NCI-H82 (cell line): ENCODE measurements at places on chromosomes 16 and 17.

DNA sequence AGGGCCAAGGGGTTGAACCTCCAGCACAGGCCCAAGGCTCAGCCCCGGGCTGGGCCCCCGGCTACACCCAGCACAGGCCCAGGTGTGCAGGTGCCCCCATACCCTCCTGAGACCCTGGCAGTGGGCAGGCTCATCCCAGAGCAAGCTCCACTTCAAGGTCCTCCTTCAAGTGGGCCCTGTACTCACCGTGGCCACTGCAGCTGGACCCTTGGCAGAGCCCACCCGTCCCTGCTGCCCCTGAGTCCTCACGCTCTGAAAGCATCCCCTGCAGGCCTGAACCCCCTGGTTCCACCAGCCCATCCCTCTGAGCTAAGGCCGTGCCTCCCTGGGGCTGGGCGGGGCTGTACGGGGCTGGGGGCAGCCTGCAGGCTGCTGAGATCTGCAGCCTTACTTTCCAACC is 11.2 kb upstream of the CACNA1H start:
- DNase-seq = no peak

GRCh38 chr16:78395035-78395434 is 295.6 kb downstream of the WWOX start:
- no peak for DNase-seq

- no peak for DNase-seq
Measured at GRCh38 chr17:41367426-41368075, 2.1 kb downstream of the KRT33B start.

GRCh38 chr17:48459070-48459844 is 29.2 kb upstream of the SKAP1 start:
- DNase-seq = no peak

DNA sequence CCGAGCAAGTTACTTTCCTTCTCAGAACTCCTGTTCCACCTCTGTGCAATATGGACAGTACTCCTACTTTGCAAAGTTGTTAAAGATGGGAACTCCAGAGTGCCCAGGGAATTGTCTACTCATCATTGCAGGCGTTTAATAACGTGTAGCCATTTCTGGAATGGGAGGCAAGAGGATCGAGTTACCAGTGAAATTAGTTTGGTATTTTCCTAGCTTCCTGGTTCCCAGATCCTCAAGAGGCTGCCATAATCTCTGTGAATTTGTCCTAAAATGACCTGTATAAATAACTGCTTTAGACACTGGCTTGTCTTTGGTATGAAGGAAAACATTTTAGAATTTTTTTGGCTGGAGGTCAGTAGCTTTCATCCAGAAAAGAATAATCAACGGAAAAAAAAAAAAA is 27.7 kb downstream of the WWOX start:
- no peak for DNase-seq

GRCh38 chr16:86101897-86102157 is 202.9 kb downstream of the IRF8 start:
- DNase-seq = no peak

- no peak for DNase-seq
Measured at GRCh38 chr16:89084411-89084810, 9.2 kb upstream of the ACSF3 start.

GRCh38 chr16:30088832-30089624 is 2.7 kb downstream of the TBX6 start:
- DNase-seq = no peak

GRCh38 chr16:77711775-77712174 is 10.5 kb upstream of the NUDT7 start:
- DNase-seq = peak; percentile 11

DNA sequence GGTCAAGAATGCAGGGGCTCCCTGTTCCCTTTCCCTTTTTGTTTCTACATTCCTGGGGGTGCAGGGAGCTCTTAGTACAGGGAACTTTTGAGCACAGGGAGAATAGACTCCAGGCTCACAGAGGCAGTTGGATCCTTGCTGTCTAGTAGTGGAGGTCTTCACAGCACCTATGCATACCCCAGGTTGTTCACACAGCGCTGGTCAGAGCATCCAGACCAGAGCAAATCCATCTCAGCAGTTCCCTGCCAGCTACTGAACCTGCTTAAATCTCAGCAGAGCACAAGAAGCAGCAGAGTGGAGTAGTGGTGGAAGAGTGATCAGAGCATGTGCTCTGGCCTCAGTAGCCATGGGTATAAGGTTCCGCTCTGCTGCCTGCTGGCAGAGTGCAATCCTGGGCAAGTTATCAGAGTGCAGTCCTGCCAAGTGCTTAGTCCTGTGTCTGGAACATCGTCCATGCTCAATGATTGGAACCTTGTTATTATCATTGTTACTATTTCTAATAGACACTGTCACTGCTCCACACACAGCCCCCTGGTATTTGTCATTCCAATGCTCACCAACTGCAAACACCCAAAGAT is 220.4 kb downstream of the CBLN1 start:
- no peak for DNase-seq
